ENCODE measurements at places on chromosomes 1 and 21.

DNA sequence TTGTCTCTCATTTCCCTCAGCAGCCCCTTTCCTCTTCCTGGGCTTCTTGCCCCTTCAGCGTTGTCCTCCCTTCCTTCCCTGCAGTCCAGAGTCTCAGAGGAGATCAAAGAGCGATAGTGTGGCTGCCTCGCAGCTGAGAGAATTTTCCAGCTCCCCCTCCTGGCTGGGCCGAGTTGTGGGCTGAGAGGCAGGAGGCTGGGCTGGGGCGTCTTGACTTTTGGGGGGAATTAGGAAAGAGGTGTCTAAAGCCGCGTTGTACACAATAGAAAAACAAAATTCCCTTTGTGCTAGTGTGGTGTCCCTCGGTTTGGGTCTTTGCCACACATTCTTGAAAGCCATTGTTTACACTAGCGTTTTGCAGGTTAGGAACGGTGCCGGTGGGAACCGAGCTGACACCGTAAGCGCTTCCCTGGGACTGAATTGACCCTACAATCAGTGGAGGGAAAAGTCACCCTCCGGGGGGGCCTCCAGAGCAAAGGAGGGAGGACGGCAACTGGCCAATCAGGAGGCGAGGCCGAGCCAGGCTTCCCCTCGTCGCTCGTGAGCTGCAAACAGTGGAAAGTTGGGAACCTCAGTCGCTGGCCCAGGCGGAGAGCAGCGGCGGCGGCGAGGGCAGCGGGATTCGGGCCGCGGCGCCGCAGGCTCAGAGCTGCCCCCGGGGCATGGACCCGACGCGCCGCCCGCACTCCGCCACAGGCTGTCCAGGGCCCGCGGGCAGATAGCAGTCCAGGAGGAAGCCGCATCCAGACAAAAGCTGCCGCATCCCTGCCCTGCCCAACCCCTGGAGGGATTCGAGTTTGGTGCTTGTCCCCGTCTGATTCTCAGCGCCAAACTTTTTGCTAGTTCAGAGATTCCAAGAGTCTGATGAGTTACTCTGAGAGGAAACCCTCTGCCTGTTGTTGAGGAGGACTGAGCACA, at the start of gene HMCN1:
HMCN1 (plus strand) TSS at position 574 of the 918 bp plus-strand sequence. CDS start 389 bp downstream, outside the sequence.
- DNase-seq = peak; percentile 93

DNA sequence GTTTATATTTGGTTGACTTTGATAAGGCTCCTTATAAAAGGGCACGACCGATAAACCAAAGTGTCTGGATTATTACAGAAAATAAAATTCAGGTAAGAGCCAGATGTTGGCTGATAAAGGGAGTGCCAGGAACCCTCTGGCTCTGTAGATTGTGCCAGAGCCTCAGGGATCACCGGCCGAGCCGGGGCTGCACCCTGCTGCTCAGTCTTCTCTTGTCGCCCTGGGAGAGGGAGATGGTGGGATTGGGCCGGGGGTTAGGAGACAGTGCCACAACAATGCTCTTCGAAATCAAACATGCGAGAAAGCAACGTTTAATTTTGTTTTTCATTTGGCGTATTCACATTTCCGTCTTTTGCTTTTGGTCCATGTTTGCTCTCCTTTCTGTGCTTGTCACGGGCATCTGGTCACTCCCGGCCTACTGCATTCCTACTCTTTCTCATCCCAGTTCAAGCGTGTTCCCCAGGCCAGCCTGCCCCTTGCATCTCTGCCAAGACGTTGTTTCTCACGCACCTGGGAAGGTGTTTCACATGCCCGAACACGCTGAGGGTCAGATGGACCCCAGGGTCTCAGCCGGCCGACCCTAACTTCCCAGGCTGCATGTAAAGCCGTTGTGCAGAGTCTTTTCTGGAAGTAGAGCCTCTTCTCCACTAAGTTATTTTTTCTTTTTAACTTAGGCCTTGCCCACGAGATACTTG, 18.8 kb upstream of the C2CD2 start:
- DNase-seq = no peak

GRCh38 chr1:217522277-217522676, 108.6 kb downstream of the GPATCH2 start:
- no peak for DNase-seq

DNA sequence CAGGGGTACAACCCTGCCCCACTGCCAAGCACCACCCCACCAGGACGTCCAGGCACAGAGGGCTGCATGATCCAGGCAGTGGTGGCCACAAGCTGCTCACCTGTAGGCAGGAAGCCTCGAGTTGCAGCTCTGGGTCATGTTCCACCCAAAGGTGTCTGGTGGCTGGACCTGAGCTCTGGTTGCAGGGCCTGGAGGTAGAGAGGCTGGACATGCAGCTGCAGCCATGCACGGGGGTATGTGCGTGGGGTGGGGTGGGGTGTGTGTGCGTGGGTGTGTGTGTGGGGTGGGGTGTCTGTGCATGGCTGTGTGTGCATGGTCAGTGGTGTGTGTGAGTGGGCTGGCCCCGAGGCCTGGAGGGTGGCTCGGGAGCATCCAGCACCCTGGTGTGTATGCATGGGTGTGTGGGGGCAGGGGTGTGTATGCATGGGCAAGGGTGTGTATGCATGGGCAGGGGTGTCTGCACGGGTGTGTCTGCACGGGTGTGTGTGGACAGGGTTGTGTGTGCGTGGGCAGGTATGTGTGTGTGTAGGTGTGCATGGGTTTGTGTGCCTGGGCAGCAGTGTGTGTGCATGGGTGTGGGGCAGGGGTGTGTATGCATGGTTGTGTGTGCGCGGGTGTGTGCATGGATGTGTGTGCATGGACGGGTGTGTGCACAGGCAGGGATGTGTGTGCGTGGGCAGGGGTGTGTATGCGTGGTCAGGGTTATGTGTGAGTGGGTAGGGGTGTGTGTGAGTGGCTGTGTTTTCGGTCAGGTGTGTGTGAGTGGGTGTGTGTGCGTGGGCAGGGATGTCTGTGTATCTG, 15.6 kb downstream of the ARHGEF16 start:
- DNase-seq = peak; percentile 38

DNA sequence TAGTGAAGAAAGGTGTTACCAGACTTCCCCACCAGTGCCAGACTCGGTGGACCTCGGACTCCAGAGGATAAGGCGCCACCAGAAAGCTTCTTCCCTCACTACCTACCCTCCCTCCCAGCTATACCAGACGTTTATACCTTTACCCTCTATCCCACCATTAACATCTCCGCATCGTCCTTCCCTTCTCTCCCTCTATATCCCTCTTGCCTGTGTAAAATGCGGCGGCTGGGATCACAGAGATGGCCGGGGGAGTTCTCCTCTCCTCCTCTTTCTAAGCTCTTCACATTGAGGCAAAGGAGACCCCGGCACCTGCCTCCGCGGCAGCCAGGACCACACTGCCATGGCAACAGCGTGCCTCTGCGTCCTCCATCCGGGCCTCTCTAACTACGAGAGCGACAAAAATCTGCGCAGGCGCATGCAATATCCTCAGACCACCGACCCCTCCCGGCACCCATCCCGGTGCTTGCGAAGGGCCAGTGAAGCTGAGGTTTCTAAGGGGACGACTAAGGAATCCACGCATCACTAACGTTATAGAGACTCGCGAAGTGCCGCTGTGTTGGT, at the start of gene CCDC181:
CCDC181 (minus strand) TSS at position 394 of the 561 bp plus-strand sequence. CDS start 2,547 bp downstream, outside the sequence.
- DNase-seq = peak; percentile 56

GRCh38 chr1:95168761-95169351, 51.7 kb downstream of the TLCD4 start:
- no peak for DNase-seq

DNA sequence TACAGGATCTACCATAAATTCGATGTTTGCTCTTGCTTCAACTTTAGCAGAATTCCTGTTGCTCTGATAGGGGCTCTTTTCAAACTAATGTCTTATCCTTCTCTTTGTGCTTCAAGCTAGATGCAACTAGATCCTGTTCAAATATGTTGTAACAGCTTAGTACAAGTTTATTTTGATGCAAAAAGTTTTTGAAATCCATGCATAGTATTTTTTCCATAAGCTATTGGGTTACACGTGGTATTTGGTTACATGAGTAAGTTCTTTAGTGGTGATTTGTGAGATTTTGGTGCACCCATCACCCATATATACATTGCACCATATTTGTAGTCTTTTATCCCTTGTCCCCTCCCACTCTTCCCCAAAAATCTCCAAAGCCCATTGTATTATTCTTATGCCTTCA, 907.7 kb downstream of the LTN1 start:
- no peak for DNase-seq

- DNase-seq = peak; percentile 62
Observed at GRCh38 chr1:30902593-30903290, 5.8 kb downstream of the SDC3 start.

GRCh38 chr1:113811156-113811887, 954 bp downstream of the RSBN1 start:
- peak; percentile 53 for DNase-seq

- DNase-seq = no peak
Observed at GRCh38 chr1:94962409-94963265, 35.7 kb upstream of the CNN3 start.

- DNase-seq = peak; percentile 66
Observed at GRCh38 chr1:20725189-20726117, 7.0 kb downstream of the SH2D5 start.

DNA sequence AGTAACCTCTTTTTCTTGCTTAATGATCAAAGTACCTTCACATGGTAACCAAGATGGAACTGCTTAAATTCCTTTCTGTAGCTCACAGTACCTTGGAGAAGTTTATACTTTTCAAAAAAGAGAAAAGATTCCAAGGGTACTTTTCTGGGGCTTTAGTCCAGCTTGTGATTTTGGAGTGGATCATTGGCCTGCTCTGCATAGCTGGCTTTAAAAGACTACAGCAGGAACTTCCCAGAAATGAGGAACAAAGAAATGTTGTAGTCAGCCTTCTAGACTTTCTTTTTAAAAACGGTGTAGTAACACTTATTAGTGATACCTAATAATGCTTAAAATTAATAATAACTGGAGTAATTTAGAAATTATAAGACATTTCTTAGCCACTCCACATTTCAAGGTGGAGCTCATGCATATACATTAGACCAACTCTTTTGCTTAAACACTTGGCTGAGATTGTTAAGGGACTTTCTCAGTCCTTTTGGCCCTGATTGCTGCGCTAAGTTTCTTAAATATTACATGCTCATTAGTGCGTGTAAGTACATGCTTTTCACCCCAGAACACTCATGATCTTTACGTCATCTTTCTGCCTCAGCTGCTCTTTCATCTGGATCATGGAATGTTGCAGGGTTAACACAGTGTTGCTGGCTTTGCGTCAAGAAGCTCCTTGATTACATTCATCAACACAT, 57.3 kb downstream of the SDCCAG8 start:
- DNase-seq = no peak

- no peak for DNase-seq
Observed at GRCh38 chr1:62288662-62289061, 30.6 kb downstream of the KANK4 start.

DNA sequence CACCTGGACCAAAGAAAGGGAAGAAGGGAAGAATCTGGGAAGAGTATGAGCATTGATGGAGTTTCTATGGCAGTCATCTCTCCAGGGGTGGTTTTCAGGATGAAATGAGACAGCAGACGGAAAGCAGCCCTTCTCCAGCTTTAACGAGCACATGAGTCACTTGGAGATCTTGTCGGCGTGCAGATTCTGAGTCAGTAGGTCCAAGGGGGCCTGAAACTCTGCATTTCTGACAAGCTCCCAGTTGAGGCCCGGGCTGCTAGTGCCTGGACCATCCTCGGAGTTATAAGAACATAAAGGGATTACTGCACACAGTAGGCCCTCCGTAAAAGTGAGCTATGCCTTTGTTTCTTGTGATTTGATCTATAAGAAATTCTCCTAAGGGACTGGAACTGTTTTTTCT, 17.6 kb downstream of the HSPG2 start:
- DNase-seq = no peak

DNA sequence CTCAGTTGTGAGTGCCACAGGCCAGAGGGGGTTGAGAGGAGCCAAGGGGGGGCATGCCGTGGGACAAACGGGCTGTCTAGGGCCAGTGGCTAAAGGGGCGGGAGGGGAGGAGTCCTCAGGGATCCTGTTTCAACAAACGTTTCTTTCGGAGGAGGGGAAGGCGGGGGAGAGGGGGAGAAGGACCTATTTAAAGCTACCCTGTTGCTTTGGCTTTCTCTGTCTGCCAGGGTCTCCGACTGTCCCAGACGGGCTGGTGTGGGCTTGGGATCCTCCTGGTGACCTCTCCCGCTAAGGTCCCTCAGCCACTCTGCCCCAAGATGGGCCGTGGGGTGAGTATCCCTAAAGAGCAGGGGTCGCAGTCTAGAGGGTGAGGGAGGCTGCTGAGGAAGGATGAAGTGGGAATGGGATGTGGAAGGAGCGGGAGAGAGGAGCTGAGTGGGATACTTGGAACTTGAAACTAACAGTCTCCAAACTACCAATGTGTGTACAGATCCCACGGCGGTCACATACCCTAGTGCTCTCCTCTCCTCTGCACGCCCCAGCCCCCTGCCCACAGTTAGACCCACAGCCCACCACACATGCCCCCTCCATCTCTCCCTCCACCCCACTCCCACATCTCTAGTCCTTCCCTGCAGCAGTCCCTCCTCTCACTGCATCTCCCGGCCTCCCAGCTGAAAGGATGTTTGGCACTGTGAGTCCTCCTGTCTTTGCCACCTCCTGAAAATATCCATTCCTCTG, at the start of gene ATP1A2:
ATP1A2 (plus strand) TSS at position 215 of the 738 bp plus-strand sequence; CDS start at position 318, 103 bp downstream.
- DNase-seq = no peak

- DNase-seq = no peak
Observed at GRCh38 chr1:229769006-229769405, 143.0 kb downstream of the URB2 start.

DNA sequence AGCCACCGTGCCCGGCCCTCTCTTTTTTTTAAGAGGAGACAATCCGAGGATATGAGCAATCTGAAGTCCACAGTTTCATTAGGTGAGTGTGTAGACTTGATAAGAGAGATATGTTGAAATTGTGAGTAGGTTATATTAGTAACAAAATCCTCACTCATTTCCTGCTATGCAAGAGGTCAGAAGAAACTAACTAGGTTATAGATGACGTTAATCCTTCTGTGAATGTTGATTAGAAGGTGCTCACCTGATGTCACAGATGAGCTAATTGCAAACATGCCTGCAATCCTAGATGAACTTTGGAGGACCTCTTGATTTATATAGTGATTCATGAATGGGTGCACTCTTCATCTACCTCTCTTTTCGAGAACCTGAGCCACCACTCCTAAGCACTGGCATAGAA, 29.3 kb downstream of the NTMT2 start:
- no peak for DNase-seq

DNA sequence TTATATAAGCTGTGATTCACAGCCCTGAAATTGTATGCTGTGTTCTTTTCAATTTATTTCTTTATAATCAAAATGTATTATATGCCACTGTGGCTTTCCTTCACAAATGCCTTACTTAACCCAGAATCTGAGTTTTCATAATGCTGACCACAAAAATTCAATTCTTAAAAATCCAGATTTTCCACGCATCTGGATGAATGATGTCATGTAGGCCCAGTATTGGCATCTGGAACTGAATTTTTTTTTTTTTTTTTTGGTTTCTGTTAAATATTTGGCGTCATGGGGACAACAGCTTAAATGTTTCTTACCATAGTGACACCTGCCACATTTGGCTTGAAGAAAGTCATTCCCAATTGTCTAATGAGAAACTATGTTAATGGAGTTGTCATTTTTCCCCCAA, 296.8 kb downstream of the TM2D1 start:
- DNase-seq = no peak

DNA sequence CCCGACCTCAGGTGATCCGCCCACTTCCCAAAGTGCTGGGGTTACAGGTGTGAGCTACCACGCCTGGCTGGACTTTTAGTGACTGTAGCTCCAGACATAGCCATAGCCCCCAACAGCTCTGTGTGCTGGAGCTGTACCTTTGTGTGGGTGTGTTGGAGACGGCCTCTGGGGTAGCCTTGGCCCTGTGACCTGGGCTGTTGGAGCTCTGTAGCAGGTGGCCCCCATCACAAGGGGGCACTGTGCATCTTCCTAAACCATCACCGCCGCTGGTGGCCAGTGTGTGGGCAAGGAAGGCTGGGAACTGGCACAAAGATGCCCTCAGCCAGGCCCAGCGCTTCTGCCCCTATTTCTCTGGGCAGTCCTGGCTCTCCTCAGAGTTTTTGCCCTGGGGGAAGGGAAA, 38.4 kb upstream of the FOXO6 start:
- DNase-seq = no peak
